ENCODE measurements at places on chromosomes 7 and 10.

DNA sequence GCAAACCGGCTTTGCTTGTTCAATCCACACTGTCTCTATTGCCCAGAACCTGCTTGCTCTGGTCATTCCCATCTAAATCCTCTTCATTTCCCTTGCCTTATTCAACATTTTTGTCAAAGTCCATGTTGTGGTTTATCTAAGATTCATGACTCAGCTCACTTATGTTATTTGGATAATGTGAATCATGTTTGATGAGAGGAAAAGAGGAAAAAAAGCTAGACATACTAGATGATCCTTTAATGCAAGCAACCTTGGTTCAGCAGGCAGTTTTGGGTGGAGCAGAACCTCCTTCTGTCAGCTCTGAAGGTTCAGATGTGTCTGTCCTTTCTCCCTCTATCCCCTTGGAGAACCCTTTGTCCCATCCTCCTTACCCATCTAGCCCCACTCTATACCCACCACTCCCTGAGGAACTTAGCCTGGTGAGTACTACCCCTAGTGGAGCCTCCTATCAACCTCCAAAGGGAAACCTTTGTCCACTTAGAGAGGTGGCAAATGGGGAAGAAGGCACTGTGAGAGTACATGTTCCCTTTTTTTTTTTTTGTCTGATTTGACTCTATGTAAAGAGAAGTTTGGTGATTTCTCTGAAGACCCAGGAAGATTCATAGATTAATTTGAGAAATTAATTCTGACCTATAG is 2.1 kb upstream of the SAMD9L start:
- no peak for DNase-seq

DNA sequence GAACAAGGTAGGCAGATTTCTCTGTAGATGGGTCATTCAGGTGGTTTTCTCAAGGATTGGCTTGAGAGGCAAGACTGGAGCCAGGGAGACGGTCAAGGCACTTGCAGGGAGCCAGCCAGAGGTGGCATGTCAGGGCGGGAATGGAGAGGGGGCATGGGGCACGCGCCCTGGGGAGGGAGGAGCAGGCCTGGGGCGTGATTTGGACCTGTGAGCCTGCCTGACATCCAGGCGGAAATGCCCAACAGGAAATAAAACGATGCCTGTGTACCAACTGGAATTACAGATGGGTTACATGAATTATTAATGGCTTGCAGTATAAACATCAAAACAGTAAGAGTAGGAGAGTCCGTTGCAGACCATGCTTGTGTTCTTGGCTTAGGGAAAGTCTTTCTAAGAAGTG is 8.6 kb upstream of the SUN1 start:
- DNase-seq, result no peak

DNA sequence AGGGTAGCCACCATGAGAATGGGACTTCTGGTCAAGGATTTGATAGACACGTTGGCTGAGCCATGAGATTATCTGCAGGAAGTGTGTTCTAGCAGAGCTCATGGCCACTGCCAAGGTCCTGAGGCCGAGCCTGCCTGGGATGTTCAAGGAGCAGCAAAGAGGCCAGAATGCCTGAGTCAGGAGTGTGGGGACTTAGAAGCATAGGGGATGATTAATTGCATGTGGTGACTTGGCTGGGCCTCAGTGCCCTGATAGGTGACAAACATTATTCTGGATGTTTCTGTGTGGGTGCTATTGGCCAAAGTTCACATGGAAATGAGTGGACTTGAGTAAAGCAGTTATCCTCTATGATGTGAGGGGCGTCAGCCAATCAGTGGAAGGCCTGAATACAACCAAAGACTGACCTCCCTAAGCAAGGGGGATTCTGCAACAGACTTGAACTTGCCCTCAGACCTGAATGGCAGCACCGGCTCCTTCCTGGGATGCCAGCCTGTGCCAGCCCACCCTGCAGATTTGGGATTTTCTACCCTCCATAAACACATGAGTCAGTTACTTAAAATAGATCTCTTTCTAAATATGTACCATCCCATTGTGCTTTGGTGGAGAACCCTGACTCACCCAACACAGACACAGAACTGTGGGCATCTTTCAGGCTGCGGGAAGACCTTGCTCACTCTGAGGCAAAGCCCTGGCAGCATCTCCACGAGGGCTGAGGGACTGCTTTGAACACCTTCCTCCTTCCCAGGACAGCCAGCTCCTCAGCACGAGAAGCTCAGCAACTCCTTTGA is 363.9 kb upstream of the MGMT start:
- no peak for DNase-seq

GRCh38 chr10:60732807-60733516 is 45.3 kb upstream of the CDK1 start:
- no peak for DNase-seq
